ENCODE measurements at places on chromosomes 16 and 17.

GRCh38 chr17:14840616-14841231 is 424.4 kb downstream of the PMP22 start:
- no peak for DNase-seq

DNA sequence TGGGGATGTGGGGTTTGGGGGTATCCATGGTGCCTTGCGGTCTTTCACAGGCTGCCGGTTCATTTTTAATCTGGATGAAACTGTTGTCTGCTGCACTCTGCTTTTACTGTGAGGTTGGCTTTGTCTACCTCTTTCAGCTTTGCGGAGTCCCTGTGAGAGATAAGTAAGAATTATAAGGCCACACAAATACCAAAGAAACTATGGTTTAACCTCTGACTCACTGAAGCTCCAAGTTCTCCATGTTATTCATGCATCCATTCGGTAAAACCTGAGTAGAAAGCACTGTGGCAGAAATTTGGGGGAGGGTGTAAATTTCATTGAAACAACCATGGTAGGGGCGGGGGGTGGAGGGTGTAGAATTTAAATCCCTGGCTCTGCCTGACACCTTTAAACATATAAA is 30.5 kb downstream of the KIAA0753 start:
- no peak for DNase-seq

DNA sequence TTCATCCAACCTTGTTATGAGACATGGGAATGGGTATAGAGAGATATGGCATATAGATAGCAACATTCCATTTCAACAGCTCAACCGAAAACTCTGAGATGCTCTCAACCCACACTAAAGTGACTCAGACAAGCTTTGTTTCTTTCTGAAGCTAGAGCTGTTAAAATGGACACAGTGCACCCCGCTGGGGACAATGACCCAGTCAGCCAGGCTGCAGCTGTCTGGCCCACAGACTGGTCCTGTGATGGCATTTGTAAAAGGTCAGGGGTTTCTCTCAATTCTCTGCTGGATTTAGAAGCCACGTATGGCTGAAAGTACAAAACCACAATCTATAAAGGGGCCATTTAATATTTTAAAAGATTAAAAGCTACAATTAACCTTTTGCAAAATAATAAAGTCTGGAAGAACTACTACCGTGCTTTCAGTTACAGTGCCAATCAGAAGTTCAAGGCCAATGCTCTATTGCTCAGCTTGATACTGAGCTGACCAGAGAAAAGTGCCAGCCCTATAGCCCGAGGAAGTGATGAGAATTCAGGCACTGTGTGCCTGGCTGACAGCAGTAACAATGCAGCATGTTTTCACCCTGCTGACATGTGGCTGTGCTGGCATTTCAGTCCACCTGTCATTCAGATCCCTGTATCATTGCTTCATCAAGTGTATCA is 60.2 kb downstream of the TEX2 start:
- no peak for DNase-seq

- DNase-seq = no peak
Observed at GRCh38 chr16:56993204-56993603, 3.8 kb downstream of the NLRC5 start.

- no peak for DNase-seq
Observed at GRCh38 chr16:988471-989353, 7.1 kb downstream of the SOX8 start.

DNA sequence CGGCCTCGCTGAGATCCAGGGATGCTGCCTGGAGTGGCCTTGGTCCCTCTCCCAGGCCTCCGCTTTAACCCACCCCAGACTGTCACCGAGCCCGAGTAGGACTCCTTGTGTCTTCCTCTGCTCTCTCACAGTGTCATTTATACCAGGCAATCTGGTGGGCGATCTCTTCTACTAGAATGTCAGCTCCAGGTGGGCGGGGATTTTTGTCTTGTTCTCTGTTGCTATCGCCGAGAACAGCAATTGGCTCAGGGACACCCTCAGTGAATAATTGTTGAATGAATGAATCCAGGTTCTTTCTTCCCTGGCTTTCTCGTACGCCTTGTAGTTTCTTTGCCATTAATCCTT is 591 bp downstream of the DHX38 start:
- DNase-seq = peak; percentile 33

GRCh38 chr16:12661656-12662172 is 142.0 kb downstream of the CPPED1 start:
- peak; percentile 10 for DNase-seq

DNA sequence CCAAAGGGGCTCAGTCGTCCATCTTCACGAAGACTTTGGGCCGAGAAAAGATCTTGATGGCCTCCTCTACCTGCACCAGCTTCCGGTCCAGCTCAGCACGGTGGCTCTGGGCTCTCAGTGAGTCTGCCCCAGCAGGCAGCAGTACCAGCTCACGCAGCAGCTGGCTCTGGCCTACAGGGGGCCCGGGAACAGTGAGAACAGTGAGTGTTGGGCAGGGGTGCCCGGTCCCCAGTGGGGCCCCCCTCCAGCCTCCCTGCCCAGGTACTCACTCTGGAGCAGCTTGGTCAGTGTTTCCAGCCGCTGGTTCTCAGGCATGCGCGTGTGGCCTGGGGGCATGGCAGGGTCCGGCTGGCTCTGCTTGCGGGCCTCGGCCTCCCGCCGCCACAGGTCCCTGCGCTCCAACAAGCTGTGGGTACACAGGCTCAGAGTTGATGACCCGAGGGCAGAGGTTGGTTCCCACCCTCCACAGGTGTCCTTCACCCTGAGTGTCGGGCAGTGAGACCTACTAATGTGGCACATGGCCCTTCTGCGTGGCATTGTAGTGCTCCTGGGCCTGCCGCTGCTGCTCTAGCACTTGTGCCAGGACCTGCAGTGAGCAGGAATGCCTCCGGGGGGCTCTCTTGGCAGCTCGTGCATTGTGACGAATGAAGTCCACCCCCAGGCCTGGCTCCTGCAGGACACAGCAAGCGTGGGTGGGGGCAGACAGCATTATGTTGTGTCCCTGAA is 2.6 kb downstream of the PARD6A start:
- peak; percentile 53 for DNase-seq

GRCh38 chr16:22380529-22380928 is 6.1 kb upstream of the CDR2 start:
- no peak for DNase-seq

DNA sequence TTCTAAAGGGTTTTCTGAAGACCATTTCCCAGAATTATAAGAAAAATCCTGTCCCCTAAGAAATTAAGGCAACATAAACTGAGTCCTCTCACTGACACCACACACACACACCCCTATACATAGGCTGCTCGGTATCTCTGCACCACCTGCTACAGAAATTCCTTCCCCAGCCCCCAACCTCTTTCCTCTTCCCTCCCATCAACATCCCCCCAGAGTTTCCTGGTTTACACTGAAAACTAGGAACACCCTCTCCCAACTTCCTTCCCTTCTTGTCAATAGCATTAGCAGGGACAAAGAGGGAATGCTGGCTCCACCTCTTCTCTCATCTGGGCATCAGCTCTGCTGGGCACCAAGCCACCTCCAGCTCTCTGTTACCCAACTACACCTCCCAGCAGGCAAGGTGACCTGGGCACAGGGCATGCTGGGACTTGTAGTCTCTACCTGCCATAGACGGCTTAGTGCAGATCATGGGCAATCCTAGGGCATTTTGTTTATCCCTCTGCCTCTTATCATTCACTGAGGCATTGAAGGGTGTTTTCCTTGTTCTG is 15.7 kb downstream of the CAVIN1 start:
- peak; percentile 59 for DNase-seq

DNA sequence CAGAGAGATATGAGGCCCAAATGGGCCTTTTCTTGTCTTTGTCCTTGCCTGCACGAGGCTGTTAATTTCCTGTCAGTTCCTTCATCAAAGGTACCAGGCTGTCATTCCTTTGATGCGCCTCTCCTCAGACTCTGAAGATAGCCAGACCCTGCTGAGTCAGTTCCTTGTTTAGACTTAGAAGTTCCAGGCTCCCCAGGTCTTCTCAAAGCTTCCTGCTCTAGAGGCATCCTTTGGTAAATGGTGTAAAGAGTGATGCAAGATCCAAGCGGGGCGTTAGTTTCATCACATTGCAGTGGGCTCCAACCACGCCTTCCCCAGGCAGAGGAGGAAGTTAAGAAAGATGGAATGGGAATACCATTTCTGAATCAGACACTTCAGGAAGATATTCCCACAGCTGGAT is 4.0 kb upstream of the CDH11 start:
- DNase-seq = no peak

GRCh38 chr16:30974348-30974747 is 10.7 kb upstream of the HSD3B7 start:
- DNase-seq = no peak

DNA sequence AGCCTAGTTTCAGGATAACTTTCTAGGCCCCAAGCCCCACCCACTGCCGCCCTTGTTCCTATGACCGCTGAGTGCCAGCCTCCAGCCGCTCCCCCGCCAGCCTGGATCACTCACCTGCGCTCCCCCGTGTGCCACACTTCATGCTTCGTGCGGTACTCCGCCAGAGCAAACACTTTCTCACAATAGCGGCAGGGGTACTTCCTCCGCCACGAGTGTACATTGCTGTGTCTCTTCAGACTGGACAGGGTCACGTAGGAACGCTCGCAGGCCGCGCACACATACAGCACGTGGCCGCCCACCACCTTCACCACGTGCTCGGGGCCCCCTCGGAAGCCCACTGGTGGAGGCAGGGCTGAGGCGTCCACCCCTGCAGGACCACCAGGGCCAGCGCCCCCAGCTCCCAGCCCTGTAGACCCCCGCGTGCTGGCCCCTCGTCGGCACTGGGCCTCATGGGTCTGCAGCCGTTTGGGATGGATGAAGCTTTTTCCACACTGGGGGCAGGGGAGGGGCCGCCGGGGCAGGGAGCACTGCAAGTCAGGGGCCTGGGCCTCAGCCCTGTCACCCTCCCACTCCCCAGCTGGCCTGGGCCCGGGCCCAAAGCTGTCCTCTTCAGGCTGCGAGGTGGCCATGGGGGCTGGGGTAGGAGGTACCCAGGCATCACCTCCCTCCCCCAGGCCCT is 13.7 kb downstream of the ZBTB4 start:
- no peak for DNase-seq

GRCh38 chr17:18281788-18282187 is 21.3 kb downstream of the MIEF2 start:
- DNase-seq = no peak

DNA sequence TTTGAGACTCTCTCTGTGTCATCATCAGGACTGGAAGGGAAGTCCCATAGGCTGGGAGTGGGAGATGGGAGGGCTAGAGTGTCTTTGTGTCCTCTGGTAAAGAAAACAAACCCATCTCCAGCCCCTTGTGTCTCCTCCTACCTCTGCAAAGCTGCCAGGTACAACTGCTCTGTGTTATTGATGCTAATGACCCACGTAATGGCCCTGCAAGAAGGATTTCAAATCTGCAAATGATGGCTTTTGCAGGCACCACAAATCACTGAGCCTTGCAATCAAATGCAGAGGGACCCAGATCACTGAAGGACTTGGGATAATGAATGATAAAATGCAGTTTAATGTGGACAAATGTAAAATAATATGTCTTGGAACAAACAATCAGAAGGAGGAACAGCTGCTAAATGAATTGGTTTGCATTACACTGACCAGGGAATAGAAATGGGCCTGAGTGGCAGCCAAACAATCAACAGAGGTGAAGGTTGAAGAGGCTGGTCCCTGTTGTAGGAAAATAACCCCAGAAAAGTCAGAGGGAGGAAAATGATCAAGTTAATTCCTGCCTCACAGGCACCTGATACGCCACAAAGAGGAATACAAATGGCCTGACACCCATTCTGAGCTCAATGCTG is 425.1 kb downstream of the UTP18 start:
- no peak for DNase-seq

DNA sequence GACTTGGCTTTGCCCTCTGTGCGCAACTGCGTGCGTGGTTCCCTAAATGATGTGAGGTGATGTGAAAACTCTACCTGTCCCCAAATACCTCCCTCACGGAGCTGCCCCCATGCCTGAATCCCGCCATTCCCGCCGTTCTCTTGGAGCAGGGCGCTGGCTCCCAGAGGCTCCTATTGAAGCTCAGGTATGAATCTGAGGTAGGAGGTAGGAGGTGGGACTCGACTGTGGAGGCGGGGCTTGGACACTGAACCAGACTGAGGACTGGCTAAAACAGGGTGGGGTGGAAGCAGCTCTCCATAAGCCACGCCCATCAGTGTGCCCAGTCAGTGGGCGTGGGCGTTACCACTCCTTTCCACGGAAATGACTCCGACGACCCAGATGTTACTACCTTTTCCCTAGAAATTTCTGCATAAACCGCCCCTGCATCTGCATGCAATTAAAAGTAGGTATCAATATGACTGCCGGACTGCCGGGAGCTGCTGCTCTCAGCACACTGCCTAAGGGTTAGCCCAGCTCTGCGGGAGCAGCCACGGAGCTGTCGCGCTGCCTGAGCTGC is 41.0 kb downstream of the FOXL1 start:
- DNase-seq = no peak

- no peak for DNase-seq
Observed at GRCh38 chr16:59179446-59180082, 445.4 kb upstream of the GOT2 start.

GRCh38 chr17:45135978-45136791 is 698 bp downstream of the ACBD4 start:
- no peak for DNase-seq

DNA sequence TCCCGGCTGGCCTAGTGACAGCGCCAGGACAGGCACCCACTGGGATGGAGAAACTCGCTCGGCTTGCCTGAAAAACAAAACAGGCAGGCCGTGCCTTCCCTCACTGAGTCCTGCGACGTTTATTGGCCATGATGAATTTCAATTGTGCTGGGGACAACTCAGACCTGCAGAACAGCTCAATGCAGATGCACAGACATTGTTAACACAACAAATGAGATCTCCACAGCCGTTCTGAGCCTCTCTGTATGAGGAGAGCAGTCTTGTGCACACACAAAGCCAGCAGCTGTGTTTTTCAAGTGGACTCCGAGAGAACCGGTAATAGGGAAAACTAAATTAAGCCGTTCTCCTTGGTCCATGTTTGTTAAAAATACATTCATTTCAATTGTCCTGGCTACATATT is 15.9 kb downstream of the SHISA6 start:
- no peak for DNase-seq

GRCh38 chr16:3754081-3754703 is 36.9 kb upstream of the TRAP1 start:
- DNase-seq = no peak

DNA sequence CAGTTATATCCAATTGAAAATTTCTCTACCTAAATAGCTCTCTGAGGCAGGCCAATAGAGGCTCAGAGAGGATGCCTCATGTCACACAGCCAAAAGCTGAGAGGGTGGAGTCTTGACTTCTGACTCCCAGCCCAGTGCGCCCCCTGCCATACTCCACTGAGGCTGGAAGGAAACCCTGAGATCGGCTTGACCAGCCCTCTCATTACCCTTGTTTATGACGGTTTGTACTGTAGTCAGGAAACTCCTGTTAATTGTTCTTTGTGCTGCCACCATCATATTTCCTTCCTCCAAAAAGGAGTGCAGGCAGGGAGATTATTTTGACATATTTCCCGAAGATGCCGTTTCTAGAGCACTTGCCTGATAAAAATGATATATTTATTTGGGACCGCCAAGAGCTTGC is 107.9 kb downstream of the AIPL1 start:
- DNase-seq = peak; percentile 1

All from activated CD4-positive, alpha-beta T cell treated with anti-CD3 and anti-CD28 coated beads, Interleukin-2, amount 50 U/mL, for 48 hours (primary cell).